ENCODE measurements at places on chromosomes 6 and 20. TPM values are rescaled to one million over a fixed set of nuclear protein-coding genes. Genes with fewer than 3 reads are reported as not detected.

Gene RNF182
- total RNA-seq = 1.3 TPM

Gene CARMIL1
- total RNA-seq = 63.6 TPM

DNA sequence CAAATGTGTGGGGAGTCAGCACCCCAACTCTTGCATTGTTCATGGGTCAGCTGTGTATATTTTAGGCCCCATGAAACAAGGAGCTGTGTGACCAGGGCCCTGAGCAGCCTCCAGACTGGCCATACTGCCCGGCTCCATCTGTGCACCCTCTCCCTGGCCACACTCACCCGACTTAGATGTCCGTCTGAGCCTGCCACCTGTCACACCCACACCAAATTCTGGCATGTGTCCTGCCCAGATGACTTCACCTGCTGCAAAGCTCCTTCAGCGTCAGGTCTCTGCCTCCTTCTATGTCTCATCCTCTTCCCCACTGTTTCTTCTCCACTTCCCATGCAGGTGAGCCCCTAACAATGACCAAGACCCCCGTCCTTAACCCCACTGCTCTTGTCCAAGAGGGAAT, 88.1 kb upstream of the THBS2 start:
- DNase-seq = no peak

- no peak for DNase-seq
These were observed 235.9 kb upstream of the RGS17 start for GRCh38 chr6:153367021-153367420.

Gene KIF25
- total RNA-seq = 1.6 TPM

- DNase-seq = no peak
These were observed 188.4 kb downstream of the JARID2 start for GRCh38 chr6:15434263-15434662.

GRCh38 chr6:131949909-131950766, 1.0 kb downstream of the CCN2 start:
- DNase-seq = peak; percentile 96

DNA sequence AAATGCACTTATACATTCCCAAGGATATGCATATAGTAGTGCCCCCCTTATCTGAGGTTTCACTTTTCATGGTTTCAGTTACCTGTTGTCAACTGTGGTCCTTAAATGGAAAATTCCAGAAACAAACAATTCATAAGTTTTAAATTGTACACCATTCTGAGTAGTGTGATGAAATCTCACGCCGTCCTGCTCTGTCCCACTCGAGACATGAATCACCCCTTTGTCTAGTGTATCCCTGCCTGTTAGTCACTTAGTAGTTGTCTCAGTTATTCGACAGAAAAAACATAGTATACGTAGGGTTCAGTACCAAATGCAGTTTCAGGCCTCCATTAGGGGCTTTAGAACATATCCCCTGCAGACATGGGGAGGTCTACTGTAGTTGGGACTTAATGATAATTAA, 57.0 kb downstream of the MAP1LC3A start:
- no peak for DNase-seq

DNA sequence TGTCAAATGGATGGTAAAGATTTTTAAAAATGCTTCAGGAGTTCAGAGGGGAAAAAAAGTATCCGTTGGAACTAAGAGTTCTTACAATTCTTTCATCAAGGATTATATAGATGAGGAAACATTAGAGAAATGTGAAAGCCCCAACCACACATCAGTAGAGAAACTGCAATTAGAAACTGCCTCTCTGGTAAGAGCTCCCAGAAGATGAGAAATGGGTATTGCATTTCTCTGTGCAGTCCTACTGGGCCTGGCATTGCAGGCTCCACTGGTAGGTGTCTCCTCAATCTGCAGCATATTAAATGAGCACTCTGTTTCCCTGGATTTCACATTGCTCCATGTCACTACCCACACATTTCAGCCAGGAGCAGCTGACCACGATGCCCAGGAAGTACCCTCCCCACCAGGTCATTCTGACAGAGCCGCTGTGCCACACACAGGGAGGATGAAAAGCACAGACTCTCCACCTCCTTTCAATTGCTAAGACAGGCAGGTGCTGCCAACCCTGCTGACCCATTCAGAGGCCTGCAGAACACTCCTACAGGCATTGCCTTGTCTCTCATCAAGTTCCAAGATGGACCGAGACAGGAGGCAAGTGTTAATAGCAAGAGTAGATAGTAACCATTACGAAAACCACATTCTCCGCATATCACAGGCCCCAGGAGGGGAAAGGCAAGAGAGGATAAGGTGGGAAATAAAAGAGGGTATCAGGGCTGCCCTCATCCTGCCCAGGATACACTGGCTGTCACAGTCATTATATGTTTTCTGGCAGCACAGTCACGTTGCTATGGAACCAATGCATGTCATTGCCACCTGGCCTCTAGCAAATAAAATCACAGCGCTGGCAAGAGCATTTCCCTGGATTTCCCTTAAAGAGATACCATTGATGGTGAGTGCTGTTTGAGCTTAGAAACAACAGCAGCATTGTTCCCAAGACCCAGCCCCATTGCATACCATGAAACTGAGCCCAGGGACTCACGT, 241.7 kb downstream of the ATXN1 start:
- DNase-seq = no peak

Gene GATA5
- total RNA-seq = 103 TPM

GRCh38 chr6:124694139-124694705, 268.0 kb upstream of the RNF217 start:
- DNase-seq = no peak

Gene PRRT1
- total RNA-seq = 0.78 TPM

All from cardiac muscle cell (in vitro differentiated cells and primary cell).